Activated naive CD4-positive, alpha-beta T cell treated with anti-CD3 and anti-CD28 coated beads, Interleukin-2, amount 10 ng/mL, durations not matched to agents 7 days and 5 days (primary cell): ENCODE measurements at places on chromosomes 1 and 21.

DNA sequence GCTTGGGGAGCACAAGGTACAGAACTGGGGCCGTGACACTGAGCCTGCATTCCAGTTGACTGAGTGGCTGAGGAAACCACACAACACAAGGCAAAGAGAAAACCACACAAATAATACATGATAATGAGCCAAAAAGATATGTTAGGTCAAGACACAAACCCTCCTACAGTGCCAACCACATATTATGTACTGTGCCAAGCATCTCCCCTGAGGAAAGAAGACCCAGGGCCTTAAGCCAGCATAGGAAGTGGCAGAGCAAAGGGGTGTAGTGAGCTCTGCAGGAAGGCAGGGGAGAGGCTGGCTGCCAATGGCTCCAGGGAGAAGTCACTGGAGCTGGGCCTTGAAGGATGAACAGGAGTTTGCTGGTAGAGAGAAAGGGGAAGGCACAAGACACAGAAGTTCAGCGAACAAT, 28.2 kb downstream of the CTNNBIP1 start:
- no peak for DNase-seq
- H3K4me3 ChIP-seq, result no peak overlapping the region
- H3K36me3 ChIP-seq, result no peaks in the 10 kb centered on the region
- H3K27me3 ChIP-seq, result no peaks in the 10 kb centered on the region
- H3K27ac ChIP-seq, result peak overlapping the region; percentile 78
- H3K4me1 ChIP-seq, result peaks cover 17% of the 10 kb centered on the region

DNA sequence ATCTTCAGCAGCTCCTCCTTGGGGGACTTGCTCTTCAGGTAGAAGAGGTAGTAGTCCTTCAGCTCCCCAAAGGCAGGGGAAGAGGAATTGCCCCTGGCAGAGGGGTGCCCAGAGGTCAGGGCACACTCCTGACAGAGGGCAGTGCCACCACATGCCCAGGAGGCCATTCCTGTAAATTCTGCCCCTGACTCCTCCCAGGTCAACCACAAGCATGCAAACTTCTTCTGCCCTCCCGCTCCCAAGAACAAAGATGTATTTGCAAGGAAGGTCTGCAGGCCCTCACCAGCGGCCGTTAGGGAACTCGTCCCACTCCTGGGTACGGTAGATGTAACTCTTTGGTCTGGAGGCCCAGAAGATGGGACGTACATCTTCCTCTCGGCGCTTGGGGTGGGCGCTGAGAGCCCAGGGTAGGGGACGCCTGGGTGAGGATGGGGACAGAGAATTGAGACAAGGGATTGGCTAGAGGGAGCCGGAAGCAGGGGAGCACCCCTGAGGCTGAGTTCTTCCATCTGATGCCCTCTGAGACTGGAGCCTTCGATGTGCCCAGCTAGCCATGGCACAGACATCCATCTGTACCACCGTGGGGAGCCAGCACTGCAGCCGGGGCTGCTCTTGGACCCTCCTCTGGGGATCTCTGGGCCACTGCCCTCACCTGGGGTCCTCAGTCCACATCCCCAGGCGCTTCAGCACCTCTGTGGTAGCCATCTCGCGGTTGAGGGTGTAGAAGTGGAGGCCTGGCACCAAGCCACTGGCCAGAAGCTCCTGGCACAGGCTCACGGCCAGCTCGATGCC, 11.1 kb downstream of the MTHFR start:
- no peaks in the 10 kb centered on the region for H3K27me3 ChIP-seq
- no peak overlapping the region for H3K4me3 ChIP-seq
- no peaks in the 10 kb centered on the region for H3K4me1 ChIP-seq
- no peak for DNase-seq
- no peak overlapping the region for H3K27ac ChIP-seq

- no peaks in the 10 kb centered on the region for H3K36me3 ChIP-seq
- H3K27me3 ChIP-seq, result peaks cover 12% of the 10 kb centered on the region
- peak; percentile 26 for DNase-seq
- peaks cover 24% of the 10 kb centered on the region for H3K4me1 ChIP-seq
- H3K4me3 ChIP-seq, result no peak overlapping the region
- H3K27ac ChIP-seq, result peak overlapping the region; percentile 89
Observed at GRCh38 chr1:43034778-43035177, 76.1 kb upstream of the SLC2A1 start.

DNA sequence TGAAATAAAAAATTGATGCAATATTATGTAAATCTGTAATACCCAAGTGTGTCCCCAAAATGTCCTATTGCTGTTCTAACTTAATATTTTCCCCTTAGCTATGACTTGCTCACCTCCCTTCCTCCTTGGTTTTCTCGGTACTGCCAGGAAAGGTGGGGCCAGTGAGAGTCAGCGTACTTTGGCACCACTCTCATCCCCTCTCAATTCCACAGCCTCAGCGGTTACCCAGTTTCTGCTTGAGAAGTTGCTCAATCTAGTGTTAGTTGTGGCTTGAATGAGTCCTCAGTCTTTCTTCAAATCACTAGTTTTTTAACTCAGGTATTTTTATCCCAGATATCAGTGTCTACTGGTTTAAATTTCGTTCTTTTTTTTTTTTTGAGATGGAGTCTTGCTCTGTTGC, 32.3 kb downstream of the BCAS2 start:
- no peaks in the 10 kb centered on the region for H3K36me3 ChIP-seq
- H3K27me3 ChIP-seq, result peaks cover 8% of the 10 kb centered on the region
- no peaks in the 10 kb centered on the region for H3K4me1 ChIP-seq
- H3K27ac ChIP-seq, result no peak overlapping the region
- no peak overlapping the region for H3K4me3 ChIP-seq

DNA sequence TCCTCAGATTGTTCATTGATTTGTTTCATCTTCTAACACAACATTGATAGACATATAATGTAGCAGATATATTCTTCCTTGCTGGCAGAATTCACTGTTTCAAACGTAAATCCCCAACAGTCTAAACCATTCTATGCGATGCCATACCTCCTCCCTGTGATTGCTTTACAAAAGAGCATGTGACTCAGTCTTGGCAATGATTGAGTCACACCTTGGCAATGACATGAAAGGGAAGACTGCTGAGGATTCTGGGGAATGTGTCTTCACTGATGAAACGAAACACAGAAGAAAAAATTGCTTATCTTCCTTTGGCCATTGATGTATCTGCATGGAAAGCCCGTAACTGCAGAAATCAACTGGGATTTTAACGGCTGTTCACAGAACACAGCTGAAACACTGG, 409.6 kb upstream of the ZRANB2 start:
- no peaks in the 10 kb centered on the region for H3K27me3 ChIP-seq
- H3K36me3 ChIP-seq, result no peaks in the 10 kb centered on the region
- H3K4me3 ChIP-seq, result no peak overlapping the region
- no peak for DNase-seq
- no peaks in the 10 kb centered on the region for H3K4me1 ChIP-seq

GRCh38 chr1:110672001-110672752, 2.6 kb downstream of the KCNA3 start:
- H3K4me3 ChIP-seq, result peak overlapping the region; percentile 95
- H3K36me3 ChIP-seq, result peaks cover 58% of the 10 kb centered on the region
- peak overlapping the region; percentile 98 for H3K27ac ChIP-seq
- DNase-seq, result peak; percentile 88
- peaks cover 10% of the 10 kb centered on the region for H3K27me3 ChIP-seq

DNA sequence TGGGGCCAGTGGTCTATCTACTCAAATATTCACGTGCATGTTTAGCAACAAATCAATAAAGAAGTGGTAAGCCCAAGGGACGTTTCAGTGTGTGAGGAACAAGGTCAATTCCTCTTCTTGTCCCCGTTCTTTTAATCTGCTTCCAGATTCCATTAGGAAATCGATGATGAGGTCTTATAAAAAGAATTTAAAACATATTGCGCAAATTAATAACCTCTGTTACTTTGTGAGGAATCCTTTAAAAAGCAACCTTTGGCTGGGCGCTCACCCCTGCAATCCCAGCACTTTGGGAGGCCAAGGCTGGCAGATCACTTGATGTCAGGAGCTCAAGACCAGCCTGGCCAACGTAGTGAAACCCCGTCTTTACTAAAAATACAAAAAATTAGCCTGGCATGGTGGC, 113.0 kb upstream of the TMPRSS2 start:
- no peaks in the 10 kb centered on the region for H3K4me1 ChIP-seq
- peaks cover 27% of the 10 kb centered on the region for H3K27me3 ChIP-seq
- no peak overlapping the region for H3K27ac ChIP-seq

DNA sequence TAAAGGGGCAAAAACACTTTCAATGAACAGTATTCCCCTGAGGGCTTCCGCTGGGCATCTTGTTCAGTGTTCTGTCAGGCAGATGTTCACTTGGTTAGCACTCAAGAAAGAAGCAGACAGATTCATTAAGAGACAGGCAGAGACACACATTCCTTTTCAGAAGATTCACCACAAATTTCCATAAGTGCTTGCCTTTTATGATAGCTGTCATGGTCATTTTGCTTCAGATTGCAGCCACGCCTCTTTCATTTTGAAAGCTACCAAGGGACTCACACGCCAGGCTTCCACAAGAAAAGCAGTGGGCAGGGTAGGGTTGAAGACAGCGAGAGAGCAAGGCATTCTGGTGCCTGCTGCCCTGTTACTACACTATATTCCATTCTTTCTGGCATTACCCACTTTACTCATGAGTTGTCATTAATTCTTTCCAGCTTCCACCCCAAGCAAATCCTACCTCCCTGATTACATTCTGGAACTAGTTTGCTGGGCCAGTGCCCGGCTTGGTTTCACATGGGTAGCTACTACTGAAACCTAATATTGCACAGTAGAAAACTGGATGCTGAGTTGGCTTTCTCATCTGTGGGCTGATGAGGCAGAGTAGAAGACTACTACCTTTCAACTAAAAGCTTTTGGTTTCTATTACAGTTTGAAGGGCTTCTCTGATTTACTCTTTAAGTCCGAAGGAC, 91.2 kb upstream of the COL24A1 start:
- H3K27ac ChIP-seq, result no peak overlapping the region
- H3K27me3 ChIP-seq, result no peaks in the 10 kb centered on the region
- DNase-seq, result no peak
- H3K4me3 ChIP-seq, result no peak overlapping the region

DNA sequence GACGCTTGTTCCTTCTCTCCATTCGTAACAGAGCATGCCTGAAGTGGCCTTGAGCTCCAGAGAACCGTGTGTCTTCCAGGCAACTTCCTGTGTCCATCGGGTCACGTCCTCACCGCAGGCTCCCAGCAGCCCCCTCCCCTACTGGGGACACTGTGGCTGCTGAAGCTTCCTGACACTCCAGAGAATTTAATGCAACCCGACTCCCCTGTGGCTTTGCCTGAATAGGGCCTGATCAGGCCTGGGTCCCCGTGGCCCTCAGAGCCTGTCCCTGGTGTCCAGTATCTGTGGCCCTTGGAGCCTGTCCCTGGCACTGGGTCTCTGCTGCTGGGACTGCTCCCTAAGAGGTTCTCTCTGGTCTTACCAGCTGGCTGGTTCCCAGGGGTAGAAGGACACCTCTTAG, 219.7 kb upstream of the VAMP3 start:
- H3K4me3 ChIP-seq, result no peak overlapping the region
- no peaks in the 10 kb centered on the region for H3K36me3 ChIP-seq
- DNase-seq, result no peak
- peaks cover 9% of the 10 kb centered on the region for H3K4me1 ChIP-seq
- no peak overlapping the region for H3K27ac ChIP-seq
- peaks cover 17% of the 10 kb centered on the region for H3K27me3 ChIP-seq

GRCh38 chr1:185696422-185697150, 37.6 kb upstream of the HMCN1 start:
- H3K36me3 ChIP-seq, result peaks cover 8% of the 10 kb centered on the region
- H3K27me3 ChIP-seq, result peaks cover 9% of the 10 kb centered on the region
- no peak overlapping the region for H3K4me3 ChIP-seq
- no peak overlapping the region for H3K27ac ChIP-seq

DNA sequence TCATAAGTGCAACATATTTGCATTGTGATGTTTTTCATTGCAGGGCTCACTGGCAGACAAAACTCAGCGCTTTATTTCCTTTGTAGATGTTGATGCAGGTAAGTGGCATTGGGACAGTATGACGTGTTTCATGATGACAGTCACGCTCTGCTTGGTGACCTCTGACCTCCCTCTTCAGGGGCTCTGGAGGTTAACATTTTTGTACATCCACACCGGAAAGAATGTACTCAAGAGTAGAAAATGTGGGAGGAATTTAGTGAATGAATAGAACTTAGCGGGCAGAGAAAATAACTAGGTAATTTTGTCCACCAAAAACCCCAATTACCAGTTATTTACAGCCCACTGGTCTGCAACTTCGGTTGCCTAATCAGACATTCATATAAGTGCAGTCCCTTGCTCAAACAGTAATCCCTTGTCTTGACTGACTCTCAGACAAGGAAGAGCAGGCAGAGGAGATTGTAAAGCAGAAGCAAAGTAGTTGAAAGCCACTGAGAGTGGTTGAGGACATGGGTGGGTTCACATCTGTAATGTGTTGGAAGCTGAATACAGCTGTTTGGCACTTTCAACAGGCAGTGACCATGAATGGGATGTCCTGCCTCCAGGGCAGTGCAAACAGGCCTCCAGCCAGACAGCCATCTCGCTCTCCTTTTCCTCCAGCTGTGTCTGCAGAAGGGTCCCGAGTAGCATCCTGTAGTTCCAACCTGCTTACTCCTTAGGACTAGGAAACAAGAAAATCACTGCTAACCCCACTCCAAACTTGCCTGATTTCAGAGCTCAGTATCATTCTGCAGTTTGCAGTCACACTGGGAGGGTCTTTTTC, 188.9 kb downstream of the NRIP1 start:
- H3K36me3 ChIP-seq, result no peaks in the 10 kb centered on the region
- no peaks in the 10 kb centered on the region for H3K27me3 ChIP-seq
- H3K4me3 ChIP-seq, result no peak overlapping the region
- no peaks in the 10 kb centered on the region for H3K4me1 ChIP-seq

GRCh38 chr1:171743081-171743870, 1.4 kb upstream of the VAMP4 start:
- H3K36me3 ChIP-seq, result peaks cover 12% of the 10 kb centered on the region
- peak overlapping the region; percentile 94 for H3K4me3 ChIP-seq
- peak overlapping the region; percentile 100 for H3K27ac ChIP-seq

DNA sequence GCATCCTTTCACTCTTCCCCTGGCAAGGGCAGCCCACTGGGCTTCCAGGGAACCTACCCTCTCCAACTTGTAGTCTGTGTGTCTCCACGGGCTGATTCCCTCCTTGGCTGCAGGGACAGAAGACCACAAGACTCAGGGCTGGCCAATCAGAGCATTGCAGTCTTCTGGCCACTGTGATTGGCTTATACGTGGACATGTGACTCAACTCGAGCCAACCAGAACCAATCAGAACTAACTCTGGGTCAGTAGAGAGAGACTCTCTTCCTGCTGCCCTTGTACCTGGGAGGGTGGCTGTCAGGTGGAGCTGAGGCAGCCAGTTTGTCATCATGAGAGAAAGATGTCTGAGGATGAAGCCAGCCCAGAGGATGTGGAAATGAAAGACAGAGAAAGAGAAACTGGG, 64.0 kb downstream of the DHRS3 start:
- DNase-seq, result no peak

- no peak overlapping the region for H3K4me3 ChIP-seq
- no peaks in the 10 kb centered on the region for H3K27me3 ChIP-seq
- peaks cover 51% of the 10 kb centered on the region for H3K36me3 ChIP-seq
- no peaks in the 10 kb centered on the region for H3K4me1 ChIP-seq
- no peak for DNase-seq
- H3K27ac ChIP-seq, result no peak overlapping the region
Observed at GRCh38 chr1:184820218-184820750, 65.6 kb upstream of the EDEM3 start.

DNA sequence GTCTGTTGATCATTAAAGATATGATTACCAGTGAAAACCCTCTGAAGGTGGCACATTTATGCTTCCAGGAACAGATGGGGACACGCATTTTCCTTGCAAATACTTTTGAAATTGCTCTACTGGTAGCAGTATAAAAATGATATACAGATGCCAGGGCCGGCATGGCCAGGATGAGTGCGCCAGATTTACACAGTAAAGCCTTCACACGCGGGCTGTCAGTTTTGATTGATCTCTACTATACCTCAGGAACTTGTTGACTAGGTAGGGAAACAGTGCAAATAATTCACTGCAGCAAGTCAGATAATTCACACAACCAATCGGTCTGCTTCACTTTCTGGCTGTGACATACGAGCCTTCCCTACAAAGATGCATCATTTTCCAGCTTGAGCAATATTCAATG, 123.2 kb upstream of the BARHL2 start:
- peaks cover 93% of the 10 kb centered on the region for H3K27me3 ChIP-seq
- DNase-seq, result no peak
- no peak overlapping the region for H3K4me3 ChIP-seq
- no peaks in the 10 kb centered on the region for H3K4me1 ChIP-seq
- H3K36me3 ChIP-seq, result no peaks in the 10 kb centered on the region
